AG09319 (cell line): ENCODE measurements at places on chromosomes 5 and 9.

DNA sequence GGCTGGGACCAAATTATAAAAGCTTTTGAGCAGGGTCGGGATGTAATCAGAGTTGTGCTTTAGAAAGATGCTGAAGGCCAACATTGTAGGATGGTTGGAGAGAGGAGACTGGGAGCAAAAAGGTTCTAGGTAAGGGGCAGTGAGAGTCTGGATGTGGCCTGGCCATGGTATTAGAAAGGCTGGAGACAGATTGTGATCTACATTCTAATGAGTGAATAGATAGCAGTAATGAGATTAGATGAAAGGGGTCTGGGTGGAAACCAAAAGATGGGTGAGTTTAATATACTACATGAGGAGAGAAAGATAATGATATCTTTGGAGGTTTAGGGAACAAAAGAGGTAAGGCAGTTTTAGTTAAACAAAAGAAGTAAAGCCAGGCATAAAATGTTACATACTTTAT lies 88.8 kb upstream of the SH3GL2 start:
- no peak for DNase-seq

- DNase-seq = no peak
Observed at GRCh38 chr5:178564811-178565550, 25.2 kb downstream of the COL23A1 start.

- DNase-seq = no peak
Observed at GRCh38 chr9:79630521-79631403, 59.0 kb downstream of the TLE4 start.

DNA sequence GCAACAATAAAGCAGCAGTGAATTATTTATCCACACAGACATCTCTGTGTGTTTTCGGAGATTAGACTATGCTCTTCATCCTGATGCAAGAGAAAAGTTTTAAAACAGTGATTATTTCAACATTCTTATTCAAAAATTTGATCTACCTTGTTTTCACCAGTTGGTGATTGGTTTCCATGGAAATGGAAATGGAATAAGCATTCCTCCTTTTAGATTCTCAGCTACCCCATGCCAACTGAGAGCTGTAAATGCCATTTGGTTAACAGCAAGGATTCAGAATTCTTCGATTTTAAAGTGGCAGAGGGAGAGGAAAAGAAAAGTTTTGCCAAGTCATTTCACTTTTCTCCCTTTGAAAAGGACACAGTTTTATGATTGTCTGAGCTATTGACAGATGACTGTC lies 154.7 kb downstream of the PCSK5 start:
- no peak for DNase-seq

DNA sequence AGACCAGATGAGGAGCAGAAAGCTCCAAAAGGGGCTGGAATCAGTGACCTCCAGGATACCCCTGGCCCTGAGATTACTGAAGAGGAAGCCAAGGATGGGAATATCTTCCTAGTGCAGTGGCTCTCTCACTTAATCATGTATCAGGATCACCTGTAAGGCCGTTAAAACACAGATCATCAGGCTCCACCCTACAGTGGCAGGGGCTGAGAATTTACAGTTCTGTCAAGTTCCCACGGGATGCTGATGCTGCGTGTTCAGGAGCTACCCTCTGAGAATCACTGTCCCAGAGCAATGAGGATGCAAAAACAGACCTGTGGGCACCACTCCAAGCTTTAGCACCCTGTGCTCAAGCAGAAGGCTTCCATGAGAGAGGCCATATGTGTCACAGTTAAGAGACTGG lies 291.9 kb downstream of the ASTN2 start:
- DNase-seq = no peak

DNA sequence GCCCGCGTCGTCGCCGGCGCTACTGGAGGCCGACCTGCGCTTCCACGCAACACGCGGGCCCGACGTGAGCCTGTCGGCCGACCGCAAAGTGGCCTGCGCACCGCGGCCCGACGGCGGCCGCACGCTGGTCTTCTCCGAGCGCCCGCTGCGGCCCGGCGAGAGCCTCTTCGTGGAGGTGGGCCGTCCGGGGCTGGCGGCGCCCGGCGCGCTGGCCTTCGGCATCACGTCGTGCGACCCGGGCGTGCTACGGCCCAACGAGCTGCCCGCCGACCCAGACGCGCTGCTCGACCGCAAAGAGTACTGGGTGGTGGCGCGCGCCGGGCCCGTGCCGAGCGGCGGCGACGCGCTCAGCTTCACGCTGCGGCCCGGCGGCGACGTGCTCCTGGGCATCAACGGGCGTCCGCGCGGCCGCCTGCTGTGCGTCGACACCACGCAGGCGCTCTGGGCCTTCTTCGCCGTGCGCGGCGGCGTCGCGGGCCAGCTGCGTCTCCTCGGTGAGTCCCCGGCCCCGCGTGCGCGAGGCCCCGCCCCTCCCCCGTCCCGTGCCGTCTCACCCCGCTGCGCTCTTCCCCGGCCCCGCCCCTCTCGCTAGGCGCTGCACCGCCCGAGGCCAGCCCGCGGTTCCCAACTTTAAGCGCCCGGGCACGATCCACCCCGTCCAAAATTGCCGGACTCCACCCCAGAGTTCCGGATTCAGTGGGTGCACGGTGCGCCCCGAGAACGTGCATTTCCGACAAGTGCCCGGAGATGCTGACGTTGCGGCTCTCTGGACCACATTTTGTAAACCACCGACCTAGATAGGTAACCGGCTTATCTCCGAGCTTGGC lies 42.8 kb downstream of the NEURL1B start:
- DNase-seq = no peak

DNA sequence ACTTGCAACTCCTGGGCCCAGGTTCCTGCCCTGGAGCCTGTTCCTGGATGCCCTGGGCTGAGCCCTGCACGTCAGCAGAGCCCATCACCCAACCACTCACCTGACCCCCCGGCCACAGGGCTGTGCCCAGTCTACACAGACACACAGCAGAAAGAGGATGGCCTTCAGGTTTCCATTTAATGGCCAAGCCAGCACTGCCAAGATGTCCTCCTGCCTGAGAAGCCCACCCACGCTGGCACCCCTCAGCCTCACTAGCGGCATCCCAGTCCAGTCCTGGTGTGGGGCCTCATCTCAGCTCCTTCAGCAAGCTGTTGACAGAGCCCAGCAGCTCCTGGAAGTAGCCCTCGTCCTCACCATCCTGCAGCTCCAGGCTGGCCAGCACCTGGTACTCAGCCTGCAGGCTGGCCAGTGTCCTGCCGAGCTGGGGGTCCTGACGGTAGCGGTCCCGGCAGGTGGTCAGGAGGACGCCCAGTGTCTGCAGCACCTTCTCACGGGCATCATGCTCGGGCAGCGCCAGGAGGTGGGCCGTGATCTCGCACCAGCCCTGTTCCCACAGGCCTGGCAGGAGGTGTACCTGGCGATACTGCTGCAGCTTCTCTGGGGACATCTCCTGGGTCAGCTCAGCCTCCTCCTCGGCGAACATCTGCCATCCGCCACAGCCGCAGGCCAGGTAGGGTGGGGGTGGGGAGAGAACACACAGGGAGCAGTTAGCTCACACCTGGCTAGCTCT lies 71.9 kb upstream of the LRRTM2 start:
- DNase-seq = no peak

- DNase-seq = no peak
Observed at GRCh38 chr9:83130541-83130940, 67.6 kb upstream of the RASEF start.

GRCh38 chr5:156200938-156201787 lies 125.8 kb upstream of the SGCD start:
- no peak for DNase-seq

DNA sequence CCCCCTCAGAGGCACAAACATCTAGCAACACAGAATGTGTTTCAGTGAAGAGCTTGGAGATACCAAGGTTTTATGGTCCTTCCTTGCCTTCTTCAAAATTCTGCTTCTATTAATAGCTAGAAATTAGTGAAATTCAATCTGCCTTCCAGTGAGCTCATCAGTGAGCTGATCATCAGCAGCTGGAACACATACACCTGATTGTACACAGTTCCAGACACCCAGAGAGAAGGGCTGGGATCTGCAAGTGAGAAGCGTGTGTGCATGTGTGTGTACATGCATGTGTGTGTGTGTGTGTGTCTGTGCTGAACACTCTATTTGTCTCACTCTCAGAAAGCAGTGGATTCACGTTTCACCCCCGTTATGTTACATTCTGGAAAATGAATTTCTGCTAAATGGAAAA lies 28.5 kb downstream of the CFAP90 start:
- no peak for DNase-seq

GRCh38 chr5:172529896-172530295 lies 75.6 kb upstream of the SH3PXD2B start:
- DNase-seq = no peak

DNA sequence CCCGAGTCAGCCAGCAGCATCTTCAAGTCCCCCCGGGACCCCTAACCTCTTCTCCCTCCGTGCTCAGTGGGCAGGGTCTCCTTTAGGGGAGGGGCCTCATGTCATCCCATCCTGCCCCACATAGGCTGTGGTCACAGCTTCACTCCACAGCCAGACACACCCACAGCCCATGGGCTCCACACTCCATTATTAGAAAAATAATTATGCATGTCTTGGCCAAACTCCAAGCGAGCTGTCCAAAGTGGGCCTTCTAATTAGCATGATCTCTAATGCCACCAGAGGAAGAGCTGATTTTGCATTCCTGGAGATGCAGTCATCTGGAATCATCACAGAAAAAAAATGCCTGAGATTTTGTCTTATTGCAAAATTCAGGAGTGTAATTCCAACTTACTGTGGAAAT lies 418.2 kb downstream of the IRX2 start:
- no peak for DNase-seq

DNA sequence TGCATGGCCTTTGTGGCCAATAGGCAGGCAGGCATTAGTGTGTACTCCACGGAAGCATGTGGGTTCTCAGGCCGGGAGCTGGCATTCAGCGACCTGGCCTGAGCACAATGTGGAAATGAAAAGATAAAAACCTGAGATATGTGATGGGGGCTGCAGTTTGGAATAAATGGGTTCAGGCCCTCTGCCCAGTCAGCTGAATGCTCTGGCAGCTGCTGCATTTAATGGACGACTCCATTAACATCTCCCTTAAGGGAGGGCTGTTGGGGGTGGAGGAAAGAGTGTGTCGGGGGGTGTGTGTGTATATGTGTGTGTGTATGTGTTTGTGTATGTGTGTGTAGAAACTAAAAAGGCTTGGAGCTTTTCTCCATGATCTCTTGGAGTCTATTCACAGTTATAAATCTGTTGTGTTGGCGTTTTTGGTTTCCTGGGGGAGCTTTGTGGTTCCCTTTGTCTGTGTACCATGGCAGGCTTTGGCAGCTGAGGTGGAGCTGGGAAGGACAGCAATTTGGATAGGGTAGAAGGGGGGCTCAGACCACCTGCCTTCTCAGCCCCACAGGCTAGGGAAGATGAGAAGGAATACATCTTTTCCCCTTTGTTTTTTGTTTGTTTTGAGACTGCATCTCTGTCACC lies 27.3 kb upstream of the HSPA9 start:
- no peak for DNase-seq

DNA sequence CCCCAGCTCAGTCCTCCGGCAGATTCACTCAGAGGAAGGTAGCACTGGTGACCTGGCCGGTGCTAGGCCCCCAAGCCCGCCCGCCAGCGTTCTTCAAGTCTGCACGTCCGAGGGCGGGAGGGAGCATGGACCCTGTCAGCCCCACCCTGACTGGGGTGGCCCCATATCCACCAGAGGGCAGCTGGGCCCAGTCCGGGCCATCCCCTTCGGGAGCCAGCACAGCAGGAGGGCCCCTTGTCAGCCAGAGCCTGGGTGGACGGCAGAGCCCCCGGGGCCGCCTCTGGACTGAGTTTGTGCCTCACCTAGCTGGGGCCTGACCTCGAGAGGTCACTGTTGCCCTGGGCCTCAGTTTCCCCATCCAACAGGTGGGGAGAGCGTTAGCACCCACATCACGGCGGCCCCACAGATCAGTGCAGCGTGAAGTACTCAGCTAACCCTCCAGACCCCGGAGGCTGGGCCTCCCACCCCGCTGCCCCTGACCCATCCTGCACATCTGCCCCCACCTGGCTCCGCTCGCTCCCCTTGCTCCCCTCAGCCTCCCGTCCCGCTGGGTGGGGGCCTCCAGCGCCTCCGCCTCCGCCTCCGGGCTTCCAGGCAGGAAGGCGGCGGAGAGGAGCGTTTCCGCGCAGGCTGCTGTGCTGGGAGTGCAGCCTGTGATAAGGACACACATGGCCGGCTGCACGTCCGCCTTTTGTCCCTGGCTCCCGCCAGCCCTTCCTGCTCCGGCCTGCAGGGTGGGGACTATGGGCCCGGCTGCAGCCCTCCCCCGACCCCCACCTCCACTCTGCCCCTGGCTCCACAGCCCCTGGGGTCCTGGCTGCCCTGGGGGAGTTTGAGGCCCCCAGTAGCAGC lies 16.6 kb upstream of the EGFL7 start:
- no peak for DNase-seq

GRCh38 chr5:13536933-13537332 lies 407.6 kb downstream of the DNAH5 start:
- peak; percentile 1 for DNase-seq

DNA sequence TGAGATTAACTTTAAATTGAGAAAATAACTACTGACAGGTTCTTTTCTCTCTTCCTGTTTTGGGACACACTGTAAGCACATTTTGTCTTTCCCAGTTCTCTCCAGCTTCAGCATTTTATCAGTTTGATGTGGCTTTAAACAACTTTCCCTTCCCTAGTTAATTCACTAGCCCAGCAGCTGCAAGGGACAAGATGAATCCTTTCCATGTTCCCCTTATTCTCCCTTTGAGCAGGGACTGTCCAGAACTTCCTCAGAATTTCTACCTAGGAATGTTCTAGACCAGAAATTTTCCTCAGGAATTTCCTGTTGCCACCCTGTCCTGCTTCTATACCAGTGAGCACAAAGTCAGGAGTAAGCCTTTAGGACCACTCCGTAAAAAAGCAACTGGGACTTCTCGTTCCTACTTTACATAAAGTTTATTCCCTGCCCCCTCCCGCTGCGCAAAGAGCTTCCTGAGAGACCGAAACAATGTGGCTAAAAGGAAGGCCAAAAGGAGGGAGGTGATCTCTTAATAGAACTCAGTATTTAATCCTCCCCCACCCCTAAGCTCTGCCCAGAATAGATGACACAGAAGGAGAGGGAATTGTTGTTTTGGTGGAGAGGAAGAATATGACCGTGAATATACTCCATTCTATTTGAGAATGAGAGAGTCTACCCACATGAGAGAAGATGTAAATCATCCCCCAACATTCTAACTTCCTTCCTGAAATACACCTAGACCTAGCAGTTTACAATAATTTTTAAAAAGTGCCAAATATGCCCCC lies 61.9 kb downstream of the GLIS3 start:
- DNase-seq = no peak

GRCh38 chr5:151601391-151601790 lies 10.3 kb upstream of the FAT2 start:
- no peak for DNase-seq

DNA sequence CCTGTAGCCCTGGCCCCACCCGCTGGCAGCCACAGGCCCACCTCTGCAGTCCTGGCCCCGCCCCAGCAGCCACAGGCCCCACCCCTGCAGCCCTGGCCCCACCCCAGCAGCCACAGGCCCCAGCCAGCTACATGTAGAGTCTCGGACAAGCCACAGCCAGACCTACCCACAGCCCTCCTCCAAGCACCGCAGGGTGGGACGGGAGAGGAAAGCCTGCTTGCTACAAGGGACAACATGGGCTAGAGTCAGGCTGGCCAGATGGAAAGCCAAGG lies 49.5 kb upstream of the SARDH start:
- DNase-seq = no peak
